ENCODE measurements at places on chromosomes 7 and 10. TPM values are rescaled to one million over a fixed set of nuclear protein-coding genes. Genes with fewer than 3 reads are reported as not detected.
A peak's percentile ranks its signal among the peaks of the same experiment; 100 is the strongest.

DNA sequence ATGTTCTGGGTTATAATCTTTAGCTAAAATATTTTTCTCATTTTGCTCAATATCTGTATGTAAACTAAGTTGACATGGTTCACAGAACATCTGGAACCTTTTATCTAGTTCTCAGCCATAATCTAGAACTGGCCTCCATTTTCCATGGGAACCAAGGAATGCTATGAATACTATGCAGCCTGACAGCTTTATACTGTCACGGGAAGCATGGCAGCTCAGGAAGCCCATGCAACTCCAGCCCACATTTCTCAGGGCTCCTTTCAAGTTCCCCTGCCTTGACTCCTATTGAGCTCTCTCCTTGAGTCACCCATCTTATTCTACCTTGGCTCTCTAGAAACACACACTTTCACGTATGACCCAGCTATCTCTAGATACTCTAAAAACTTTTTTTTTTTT, 36.6 kb upstream of the PRKAR2B start:
- DNase-seq, result no peak
- H3K27me3 ChIP-seq, result peaks cover 2% of the 10 kb centered on the region
- H3K4me1 ChIP-seq, result no peaks in the 10 kb centered on the region
- H3K4me3 ChIP-seq, result no peak overlapping the region

DNA sequence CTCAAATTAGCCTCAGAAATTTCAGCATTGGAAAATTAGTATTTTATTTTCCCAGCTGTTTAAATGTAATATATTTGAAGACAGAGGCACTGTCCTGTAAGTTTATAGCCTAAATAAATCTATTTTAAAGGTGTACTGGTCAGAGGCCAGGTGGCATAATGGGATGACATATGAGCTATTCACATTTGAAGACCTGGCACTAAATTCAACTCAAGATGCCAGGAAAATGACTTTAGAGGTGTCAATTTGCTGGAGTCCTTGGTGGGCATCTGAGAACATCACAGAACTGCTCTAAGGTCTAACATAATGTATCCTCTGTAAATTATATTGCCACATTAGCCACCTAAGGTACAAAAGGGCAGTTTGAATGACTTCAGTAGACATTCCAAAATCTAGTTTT, 348.9 kb upstream of the BMPER start:
- H3K36me3 ChIP-seq, result no peaks in the 10 kb centered on the region
- H3K4me1 ChIP-seq, result no peaks in the 10 kb centered on the region
- no peak overlapping the region for H3K4me3 ChIP-seq
- H3K27me3 ChIP-seq, result no peaks in the 10 kb centered on the region
- H3K27ac ChIP-seq, result no peak overlapping the region

TSPAN14 gene
- total RNA-seq, result 51.8 TPM

DNA sequence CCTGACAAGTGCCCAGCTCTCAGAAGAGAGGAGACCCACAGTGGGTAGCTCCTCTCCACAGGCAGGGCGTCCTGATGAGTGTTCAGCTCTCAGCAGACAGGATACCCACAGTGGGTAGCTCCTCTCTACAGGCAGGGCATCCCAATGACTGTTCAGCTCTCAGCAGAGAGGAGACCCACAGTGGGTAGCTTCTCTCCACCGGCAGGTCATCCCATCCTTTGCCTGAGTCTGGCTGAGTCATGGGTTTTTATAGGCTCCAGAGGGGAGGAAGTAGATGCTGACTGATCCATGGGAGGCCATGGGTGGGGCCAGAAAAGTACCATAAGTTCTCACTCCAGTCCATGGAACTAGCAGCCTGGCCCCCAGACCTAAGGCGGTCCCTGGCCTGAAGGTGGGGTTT, 18.5 kb downstream of the CFAP70 start:
- no peaks in the 10 kb centered on the region for H3K4me1 ChIP-seq
- no peaks in the 10 kb centered on the region for H3K27me3 ChIP-seq
- H3K27ac ChIP-seq, result no peak overlapping the region
- no peak overlapping the region for H3K4me3 ChIP-seq
- no peak for DNase-seq

GATAD1 gene
- total RNA-seq, result 19.4 TPM

GRCh38 chr10:101840102-101840684, 3.4 kb downstream of the KCNIP2 start:
- H3K4me3 ChIP-seq, result peak overlapping the region; percentile 74
- no peak overlapping the region for H3K27ac ChIP-seq
- peaks cover 54% of the 10 kb centered on the region for H3K4me1 ChIP-seq

PKD2L1 gene
- not detected for total RNA-seq

GRCh38 chr7:18727115-18727870, 231.7 kb downstream of the HDAC9 start:
- no peak for DNase-seq
- H3K4me1 ChIP-seq, result no peaks in the 10 kb centered on the region
- no peak overlapping the region for H3K4me3 ChIP-seq
- no peak overlapping the region for H3K27ac ChIP-seq
- no peaks in the 10 kb centered on the region for H3K27me3 ChIP-seq

ZNF467 gene
- total RNA-seq, result 0.45 TPM

GRCh38 chr10:16521311-16522016, at the start of gene C1QL3:
Gene C1QL3 (minus strand): TSS chr10:16521879. CDS start chr10:16521065, 814 bp downstream.
- H3K36me3 ChIP-seq, result peaks cover 4% of the 10 kb centered on the region
- peak within 1 kb of the TSS; percentile 72 for H3K4me3 ChIP-seq
- H3K27ac ChIP-seq, result no peak within 1 kb of the TSS
- peak; percentile 57 for DNase-seq
- peaks cover 28% of the 10 kb centered on the region for H3K27me3 ChIP-seq

GRCh38 chr7:139869886-139870285, 40.8 kb downstream of the TBXAS1 start:
- peaks cover 2% of the 10 kb centered on the region for H3K4me1 ChIP-seq
- no peak for DNase-seq
- no peaks in the 10 kb centered on the region for H3K36me3 ChIP-seq
- H3K27ac ChIP-seq, result no peak overlapping the region

NKX2-3 gene
- total RNA-seq, result not detected

GRCh38 chr7:142587578-142588191, 161.6 kb upstream of the PRSS1 start:
- peaks cover 8% of the 10 kb centered on the region for H3K4me1 ChIP-seq
- H3K36me3 ChIP-seq, result no peaks in the 10 kb centered on the region
- H3K4me3 ChIP-seq, result no peak overlapping the region
- H3K27ac ChIP-seq, result peak overlapping the region; percentile 54

- no peaks in the 10 kb centered on the region for H3K36me3 ChIP-seq
- H3K4me1 ChIP-seq, result no peaks in the 10 kb centered on the region
- no peak overlapping the region for H3K4me3 ChIP-seq
- no peaks in the 10 kb centered on the region for H3K27me3 ChIP-seq
Observed at GRCh38 chr7:30654296-30655090, 27.8 kb downstream of the CRHR2 start.

SMIM30 gene
- 41.5 TPM for total RNA-seq
